ENCODE measurements at places on chromosomes 11 and 22.

DNA sequence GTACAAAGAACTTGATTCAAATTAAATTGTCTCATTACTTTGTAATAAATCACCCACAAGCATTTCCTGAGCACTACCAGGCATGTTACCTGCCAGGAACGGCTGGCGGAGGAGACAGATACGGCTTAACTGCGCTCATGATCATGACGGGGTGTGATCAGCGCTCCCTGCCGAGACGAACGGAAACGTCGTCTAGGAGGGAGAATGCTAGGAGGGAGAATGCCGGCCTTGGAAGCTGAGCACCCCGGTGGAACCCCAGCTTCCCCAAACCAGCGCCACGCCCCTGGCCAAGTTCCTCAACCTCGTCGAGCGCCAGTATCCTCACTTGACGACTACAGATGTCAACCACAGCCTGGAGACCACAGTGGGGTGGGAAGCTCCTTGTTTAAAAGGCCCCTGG, 272.8 kb downstream of the CTTN start:
- H3K27me3 ChIP-seq, result no peaks in the 10 kb centered on the region
- no peaks in the 10 kb centered on the region for H3K36me3 ChIP-seq
- H3K27ac ChIP-seq, result no peak overlapping the region

GRCh38 chr11:12123799-12124198, 13.4 kb downstream of the MICAL2 start:
- no peaks in the 10 kb centered on the region for H3K27me3 ChIP-seq
- peak; percentile 55 for DNase-seq
- H3K4me3 ChIP-seq, result no peak overlapping the region
- peak overlapping the region; percentile 65 for H3K27ac ChIP-seq

DNA sequence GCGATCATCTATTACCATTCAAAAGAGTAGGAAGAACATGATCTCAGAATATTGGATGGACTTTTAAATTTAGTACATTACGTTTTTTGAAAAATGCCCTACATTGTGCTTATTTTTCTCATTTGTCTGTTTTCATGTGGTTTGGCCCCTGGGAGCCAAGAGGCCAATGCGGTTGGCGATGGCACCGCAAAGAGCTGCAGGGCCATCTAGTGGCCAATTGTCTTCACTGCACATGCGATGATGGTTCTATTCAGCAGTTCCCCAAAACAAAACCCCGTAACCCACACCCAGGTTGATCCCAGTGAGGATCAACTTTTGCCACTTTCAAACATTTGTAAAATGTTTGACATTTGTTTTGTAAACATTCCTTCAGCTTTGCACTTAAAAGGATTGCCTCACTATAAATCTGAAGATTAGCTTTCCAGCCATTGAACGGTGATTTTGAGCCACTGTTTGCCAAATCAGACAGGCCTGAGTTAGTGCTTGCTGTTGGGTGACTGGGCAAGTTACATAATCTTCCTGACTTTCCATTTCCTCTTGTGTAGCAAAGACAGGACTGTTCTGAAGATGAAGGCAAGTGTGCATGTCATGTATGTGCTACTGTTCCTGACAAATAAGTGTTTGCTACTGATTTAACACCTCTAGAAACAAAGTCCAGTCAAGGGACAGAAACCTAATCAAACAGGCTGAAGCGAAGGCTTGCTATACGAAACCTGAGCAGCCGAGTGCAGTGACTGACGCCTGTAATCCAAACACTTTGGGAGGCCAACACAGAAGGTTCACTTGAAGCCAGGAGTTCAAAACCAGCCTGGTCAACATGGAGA, 29.2 kb upstream of the XBP1 start:
- H3K36me3 ChIP-seq, result no peaks in the 10 kb centered on the region
- DNase-seq, result peak; percentile 73
- no peak overlapping the region for H3K27ac ChIP-seq
- H3K4me3 ChIP-seq, result no peak overlapping the region
- no peaks in the 10 kb centered on the region for H3K27me3 ChIP-seq

- no peak overlapping the region for H3K27ac ChIP-seq
- H3K4me3 ChIP-seq, result no peak overlapping the region
- no peak for DNase-seq
- no peaks in the 10 kb centered on the region for H3K27me3 ChIP-seq
- no peaks in the 10 kb centered on the region for H3K36me3 ChIP-seq
Observed at GRCh38 chr11:121643479-121644186, 190.9 kb upstream of the SORL1-AS1 start.

DNA sequence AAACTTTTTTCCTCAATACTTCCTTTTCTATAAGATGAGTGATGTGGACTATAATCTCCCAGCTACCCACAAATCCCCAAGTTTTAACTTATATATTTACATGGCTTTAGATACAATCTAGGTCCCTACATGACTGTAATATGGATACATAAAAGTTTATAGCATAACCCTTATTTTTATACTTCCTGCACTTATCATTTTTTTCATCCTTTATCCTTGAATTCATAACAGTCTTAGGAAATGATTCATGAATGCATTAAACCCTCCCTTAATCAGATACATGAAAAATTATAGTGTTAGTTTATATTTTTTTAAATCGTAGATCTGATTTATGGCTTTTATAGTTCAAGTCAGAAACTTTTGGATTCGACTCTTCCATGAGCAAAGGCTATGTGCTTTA, 195.8 kb downstream of the MAML2 start:
- H3K27me3 ChIP-seq, result no peaks in the 10 kb centered on the region
- no peak overlapping the region for H3K4me3 ChIP-seq
- no peaks in the 10 kb centered on the region for H3K36me3 ChIP-seq
- DNase-seq, result no peak

- H3K36me3 ChIP-seq, result peaks cover 8% of the 10 kb centered on the region
- no peak overlapping the region for H3K4me3 ChIP-seq
- H3K27ac ChIP-seq, result peak overlapping the region; percentile 74
- DNase-seq, result peak; percentile 82
Observed at GRCh38 chr22:37661160-37661924, 2.8 kb downstream of the PDXP start.

GRCh38 chr11:77672264-77672663, 34.7 kb upstream of the CLNS1A start:
- no peaks in the 10 kb centered on the region for H3K27me3 ChIP-seq
- H3K4me3 ChIP-seq, result no peak overlapping the region
- H3K36me3 ChIP-seq, result peaks cover 23% of the 10 kb centered on the region
- H3K27ac ChIP-seq, result no peak overlapping the region

DNA sequence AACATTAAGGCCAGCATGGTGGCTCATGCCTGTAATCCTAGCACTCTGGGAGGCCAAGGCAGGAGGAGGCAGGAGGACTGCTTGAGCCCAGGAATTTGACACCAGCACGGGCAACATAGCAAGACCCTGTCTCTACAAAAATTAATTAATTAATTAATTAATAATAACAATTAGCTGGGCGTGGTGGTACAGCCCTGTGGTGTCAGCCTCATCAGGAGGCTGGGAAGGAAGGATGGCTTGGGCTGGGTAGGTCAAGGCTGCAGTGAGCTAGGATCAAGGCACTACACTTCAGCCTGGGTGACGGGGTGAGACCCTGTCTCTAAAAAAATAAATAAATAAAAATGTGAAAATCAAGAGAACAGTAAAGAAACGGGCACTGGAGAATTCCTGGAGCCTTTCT, 1.4 kb downstream of the ARFGAP3 start:
- H3K27me3 ChIP-seq, result no peaks in the 10 kb centered on the region
- peak overlapping the region; percentile 94 for H3K4me3 ChIP-seq
- no peak for DNase-seq
- H3K27ac ChIP-seq, result peak overlapping the region; percentile 14
- H3K36me3 ChIP-seq, result peaks cover 5% of the 10 kb centered on the region

- peaks cover 30% of the 10 kb centered on the region for H3K27me3 ChIP-seq
- no peak for DNase-seq
- peaks cover 2% of the 10 kb centered on the region for H3K4me1 ChIP-seq
- no peak overlapping the region for H3K4me3 ChIP-seq
- H3K36me3 ChIP-seq, result no peaks in the 10 kb centered on the region
- no peak overlapping the region for H3K27ac ChIP-seq
Observed at GRCh38 chr11:132944569-132944944, 587.7 kb downstream of the OPCML start.

- no peaks in the 10 kb centered on the region for H3K36me3 ChIP-seq
- no peaks in the 10 kb centered on the region for H3K4me1 ChIP-seq
- no peaks in the 10 kb centered on the region for H3K27me3 ChIP-seq
Observed at GRCh38 chr11:134372536-134372935, 39.5 kb downstream of the B3GAT1 start.

DNA sequence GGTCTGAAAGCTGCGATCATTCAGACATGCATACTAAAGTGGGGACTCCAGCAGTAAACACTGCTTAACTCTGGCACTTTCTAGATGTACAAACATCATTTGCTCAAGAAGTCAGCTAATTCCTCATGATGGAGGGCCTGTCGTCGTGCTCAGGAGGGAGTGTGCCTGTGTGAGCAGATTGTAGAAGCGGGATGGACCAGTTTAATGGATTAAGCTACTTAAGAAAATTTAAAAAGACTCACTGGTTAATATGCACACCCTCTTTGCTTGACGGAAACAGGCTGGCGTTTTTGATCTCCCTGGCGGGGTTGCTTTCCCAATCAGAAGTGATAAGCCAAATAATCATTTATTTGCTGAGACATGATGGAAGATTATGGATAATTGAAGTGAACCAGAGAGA, 79.0 kb downstream of the LDLRAD3 start:
- H3K4me3 ChIP-seq, result no peak overlapping the region
- no peak overlapping the region for H3K27ac ChIP-seq
- no peak for DNase-seq
- H3K4me1 ChIP-seq, result no peaks in the 10 kb centered on the region

- H3K4me1 ChIP-seq, result no peaks in the 10 kb centered on the region
- no peak overlapping the region for H3K27ac ChIP-seq
- DNase-seq, result no peak
- H3K4me3 ChIP-seq, result no peak overlapping the region
- no peaks in the 10 kb centered on the region for H3K36me3 ChIP-seq
- H3K27me3 ChIP-seq, result no peaks in the 10 kb centered on the region
Observed at GRCh38 chr11:59012398-59013265, 73.3 kb downstream of the GLYATL1 start.

DNA sequence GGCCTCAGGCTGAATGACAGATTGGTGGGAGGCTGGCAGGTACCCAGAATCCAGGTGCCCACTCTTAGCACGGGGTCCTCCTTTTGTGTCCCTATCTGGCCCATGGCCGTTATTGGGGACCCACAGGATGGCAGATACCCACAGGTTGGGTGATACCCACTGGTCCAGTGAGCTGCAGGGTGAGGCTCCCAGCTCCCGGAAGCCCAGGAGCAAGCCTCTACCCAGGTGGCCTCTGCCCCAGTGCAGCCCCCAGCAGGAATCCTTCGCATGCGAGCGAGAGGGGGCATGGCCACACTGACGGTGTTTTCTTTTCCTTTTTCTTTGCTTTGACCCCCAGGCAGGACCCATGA, 116.1 kb downstream of the PHF21B start:
- no peak overlapping the region for H3K4me3 ChIP-seq
- peaks cover 3% of the 10 kb centered on the region for H3K27me3 ChIP-seq
- no peak for DNase-seq
- H3K36me3 ChIP-seq, result no peaks in the 10 kb centered on the region

GRCh38 chr11:110059706-110060463, 33.3 kb upstream of the ZC3H12C start:
- no peak overlapping the region for H3K4me3 ChIP-seq
- no peaks in the 10 kb centered on the region for H3K36me3 ChIP-seq
- DNase-seq, result peak; percentile 58

DNA sequence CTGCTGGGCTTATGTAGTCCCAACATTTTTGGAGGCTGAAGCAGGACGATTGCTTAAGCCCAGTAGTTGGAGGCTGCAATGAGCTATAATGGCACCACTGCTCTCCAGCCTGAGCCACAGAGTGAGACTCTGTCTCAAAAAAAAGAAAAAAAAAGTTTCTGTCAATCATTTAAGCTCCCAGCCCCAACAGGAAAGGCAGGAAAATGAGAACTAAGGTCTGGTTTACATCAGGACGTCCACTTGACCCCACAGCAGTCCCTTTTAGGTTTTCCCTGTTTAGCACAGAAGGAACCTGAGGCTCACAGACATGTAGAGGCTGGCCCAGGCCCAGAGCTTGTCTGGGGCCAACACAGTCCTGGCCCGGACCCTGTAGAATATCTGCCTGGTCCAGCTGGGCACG, 9.2 kb upstream of the TTLL1 start:
- no peaks in the 10 kb centered on the region for H3K36me3 ChIP-seq
- H3K4me1 ChIP-seq, result peaks cover 3% of the 10 kb centered on the region
- no peak overlapping the region for H3K4me3 ChIP-seq
- H3K27ac ChIP-seq, result no peak overlapping the region
- DNase-seq, result no peak

DNA sequence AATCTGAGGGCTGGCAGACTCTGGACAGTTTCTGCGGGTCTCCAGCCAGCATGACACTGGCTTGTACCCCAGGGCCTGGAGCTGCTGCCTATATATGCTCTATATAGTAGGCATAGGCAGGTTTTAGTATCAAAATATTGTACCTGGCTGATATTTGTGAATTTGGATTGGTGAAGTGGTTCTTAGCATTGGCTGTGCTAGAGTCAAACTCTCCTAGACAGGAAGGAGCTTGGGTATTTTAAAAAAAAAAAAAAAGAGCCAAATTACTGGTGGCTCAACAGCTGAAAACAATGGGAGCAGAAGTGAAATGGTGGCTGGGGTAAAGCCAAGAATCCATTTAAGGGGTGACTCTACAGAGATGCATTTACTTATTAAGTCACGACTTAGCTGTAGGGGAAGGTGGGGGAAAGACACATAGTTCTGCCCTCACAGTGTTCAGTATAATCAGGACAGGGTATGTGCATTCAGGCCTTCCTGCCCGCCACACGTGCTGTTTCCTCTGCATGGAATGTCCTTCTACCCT, 11.0 kb upstream of the MTFP1 start:
- H3K27me3 ChIP-seq, result no peaks in the 10 kb centered on the region
- no peak for DNase-seq
- H3K4me1 ChIP-seq, result peaks cover 6% of the 10 kb centered on the region
- H3K27ac ChIP-seq, result no peak overlapping the region

DNA sequence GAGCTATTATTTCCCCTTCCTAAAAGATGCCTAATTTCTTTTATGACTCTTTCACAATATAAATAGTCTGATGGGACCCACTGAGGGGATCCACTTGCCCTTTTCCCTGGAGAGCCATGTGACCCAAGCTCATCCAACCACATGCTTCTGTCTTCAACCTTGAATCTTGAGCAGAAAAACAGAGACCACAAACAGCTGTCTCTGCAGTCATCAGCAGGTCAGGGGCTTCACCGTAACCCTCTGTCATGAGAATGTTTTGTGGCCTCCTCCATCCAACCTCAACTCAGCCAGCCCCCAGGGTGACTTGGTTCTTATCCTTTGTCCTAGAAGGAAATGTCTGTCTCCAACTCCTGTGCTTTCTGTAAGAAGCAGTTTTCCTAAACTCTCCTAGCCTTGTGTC, 129.6 kb upstream of the POU2AF2 start:
- no peaks in the 10 kb centered on the region for H3K36me3 ChIP-seq
- H3K27me3 ChIP-seq, result no peaks in the 10 kb centered on the region
- no peak for DNase-seq
- no peak overlapping the region for H3K4me3 ChIP-seq

- H3K27ac ChIP-seq, result no peak overlapping the region
- no peak for DNase-seq
- H3K4me3 ChIP-seq, result no peak overlapping the region
- peaks cover 2% of the 10 kb centered on the region for H3K4me1 ChIP-seq
- H3K27me3 ChIP-seq, result peaks cover 98% of the 10 kb centered on the region
Observed at GRCh38 chr11:44308256-44308922, 1.6 kb downstream of the ALX4 start.

- no peaks in the 10 kb centered on the region for H3K4me1 ChIP-seq
- H3K4me3 ChIP-seq, result no peak overlapping the region
- H3K36me3 ChIP-seq, result no peaks in the 10 kb centered on the region
- peaks cover 22% of the 10 kb centered on the region for H3K27me3 ChIP-seq
Observed at GRCh38 chr22:27695925-27696324, 105.6 kb downstream of the MN1 start.

- H3K4me3 ChIP-seq, result no peak overlapping the region
- no peak overlapping the region for H3K27ac ChIP-seq
Observed at GRCh38 chr11:44258839-44259420, 51.0 kb downstream of the ALX4 start.
